Stimulated activated CD4-positive, alpha-beta T cell treated with anti-CD3 and anti-CD28 coated beads, Interleukin-1b, Interleukin-23, amount 100 ng/mL, for 24 hours (primary cell): ENCODE measurements at places on chromosomes 6 and 20.

DNA sequence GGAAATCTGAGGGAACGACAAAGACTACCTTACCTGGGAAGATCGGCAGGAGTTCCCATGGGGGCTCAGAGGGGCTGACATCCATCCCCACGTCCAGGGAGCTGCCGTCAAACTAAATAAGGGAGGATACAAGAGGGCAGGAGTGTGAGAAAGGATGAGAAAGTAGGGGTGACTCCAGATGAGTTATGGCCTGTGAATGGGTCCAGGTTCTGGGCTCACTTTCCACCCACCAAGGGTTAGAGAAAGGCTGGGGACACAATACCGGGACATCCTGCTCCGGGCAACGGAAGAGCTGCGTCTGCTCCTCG, 683 bp downstream of the ATF6B start:
- DNase-seq, result no peak

DNA sequence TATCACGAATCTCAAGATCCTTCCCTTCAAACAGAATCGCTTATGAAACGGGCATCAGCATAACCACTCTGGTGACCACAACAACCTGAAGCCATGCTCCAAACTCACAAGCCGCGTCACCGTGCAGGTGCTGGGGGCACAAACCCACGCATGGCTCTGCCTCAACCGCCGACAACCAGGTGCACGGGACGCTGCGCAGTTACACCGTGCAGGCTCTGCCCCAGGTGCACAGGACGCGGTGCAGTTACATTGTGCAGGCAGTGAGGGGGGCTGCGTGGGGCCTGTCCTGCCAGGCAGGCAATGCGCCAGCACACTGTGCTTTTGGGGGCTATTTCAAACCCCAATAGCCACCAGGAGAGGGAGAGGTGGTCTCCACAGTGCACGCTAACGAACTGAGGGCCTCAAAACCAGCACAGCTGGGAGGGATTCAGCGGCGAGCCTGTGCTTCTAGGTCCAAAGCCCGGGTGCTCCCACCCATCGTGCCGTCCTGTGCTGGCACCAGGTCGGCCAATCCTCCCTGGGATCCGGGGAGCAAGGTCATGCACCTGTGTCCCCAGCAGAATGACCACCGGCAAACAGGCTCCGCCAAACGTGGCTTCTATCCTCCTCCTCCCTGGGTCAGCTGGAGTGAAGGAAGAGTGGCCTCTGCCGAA, 35.8 kb downstream of the ZBTB46 start:
- no peak for DNase-seq

DNA sequence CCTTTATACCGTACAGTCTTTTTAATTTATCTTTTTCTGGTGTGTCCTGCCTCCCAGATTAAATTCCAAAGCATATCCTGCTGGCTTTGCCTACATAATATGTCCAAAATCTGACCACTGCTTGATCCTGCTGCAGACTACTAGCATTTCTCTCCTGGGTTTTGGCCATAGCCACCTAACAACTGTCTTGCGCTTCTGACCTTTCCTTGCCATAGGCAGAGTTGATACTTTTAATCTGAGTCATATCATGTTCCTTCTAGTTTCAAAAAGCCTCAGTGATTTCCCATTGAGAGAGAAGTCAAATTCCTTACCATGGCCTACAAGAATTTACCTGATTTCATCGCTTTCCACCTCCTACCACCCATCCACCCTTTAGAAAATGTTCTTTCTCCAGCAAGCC, 104.8 kb downstream of the BCKDHB start:
- DNase-seq, result no peak

GRCh38 chr6:396126-396520, 4.6 kb downstream of the IRF4 start:
- no peak for DNase-seq

DNA sequence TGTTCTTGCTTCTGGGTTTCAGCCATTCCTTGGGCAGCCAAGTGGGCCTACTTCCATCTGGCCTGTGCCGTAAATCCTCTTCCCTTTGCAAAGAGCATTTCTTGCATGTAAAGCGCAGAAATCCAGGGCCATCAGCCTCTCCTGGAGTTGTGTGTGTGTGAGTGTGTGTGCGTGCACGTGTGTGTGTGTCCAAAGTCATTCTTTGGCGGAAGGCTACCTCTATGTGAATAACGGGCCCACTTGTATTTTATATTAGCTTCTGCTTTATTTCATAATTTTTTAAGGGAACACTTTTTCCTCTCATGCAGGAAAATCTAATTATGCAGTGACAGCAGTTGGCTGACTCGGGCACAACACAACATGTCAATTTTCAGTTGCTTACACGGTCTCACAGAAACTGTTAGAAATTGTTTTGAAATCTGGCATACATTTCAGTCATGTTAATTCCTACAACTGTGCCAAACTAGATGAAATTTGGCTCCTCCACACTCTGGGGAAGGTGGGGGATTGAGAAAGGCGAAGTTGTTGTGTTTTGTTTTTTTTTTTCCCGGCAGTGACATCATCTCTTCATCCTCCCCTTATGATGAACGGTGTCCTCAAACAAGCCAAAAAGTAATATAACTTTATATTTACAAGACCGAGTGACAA, 223.7 kb upstream of the TSHZ2 start:
- DNase-seq, result no peak

DNA sequence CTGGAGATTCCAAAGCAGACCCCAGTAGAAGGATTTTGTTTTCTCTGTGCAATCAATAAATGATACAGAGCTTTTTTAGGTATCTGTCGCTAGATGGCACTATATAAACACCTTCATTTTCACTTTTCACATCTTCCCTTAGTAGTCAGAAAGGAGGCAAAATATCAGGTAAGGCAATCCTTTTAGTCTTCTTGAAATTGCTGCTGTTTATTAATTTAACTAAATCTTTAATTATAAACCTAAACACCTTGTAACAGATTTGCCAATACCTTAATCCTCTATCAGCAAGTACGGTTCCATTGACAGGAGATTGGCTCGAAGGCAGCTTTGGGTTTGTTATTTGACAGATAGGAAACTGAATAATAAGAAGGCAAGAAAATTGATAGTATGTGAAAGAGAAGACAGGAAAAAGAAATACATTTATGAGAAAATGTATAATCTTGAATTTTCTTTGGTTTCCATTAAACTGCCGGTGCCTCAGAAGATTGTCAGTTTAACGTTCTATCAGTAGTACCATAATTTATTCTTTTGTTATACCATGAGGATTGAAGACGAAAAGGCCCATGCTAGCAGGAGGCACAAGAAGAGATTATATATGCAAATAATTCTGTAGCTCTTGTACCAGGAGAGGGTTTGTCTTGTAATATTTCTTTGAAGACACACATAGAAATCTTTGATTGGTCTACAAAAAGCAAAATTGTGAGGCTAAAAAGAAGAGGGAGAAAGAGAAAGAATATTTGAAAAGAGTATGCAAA, 23.5 kb upstream of the IBTK start:
- DNase-seq, result no peak

GRCh38 chr6:72580281-72580940, 41.5 kb upstream of the KCNQ5 start:
- no peak for DNase-seq

DNA sequence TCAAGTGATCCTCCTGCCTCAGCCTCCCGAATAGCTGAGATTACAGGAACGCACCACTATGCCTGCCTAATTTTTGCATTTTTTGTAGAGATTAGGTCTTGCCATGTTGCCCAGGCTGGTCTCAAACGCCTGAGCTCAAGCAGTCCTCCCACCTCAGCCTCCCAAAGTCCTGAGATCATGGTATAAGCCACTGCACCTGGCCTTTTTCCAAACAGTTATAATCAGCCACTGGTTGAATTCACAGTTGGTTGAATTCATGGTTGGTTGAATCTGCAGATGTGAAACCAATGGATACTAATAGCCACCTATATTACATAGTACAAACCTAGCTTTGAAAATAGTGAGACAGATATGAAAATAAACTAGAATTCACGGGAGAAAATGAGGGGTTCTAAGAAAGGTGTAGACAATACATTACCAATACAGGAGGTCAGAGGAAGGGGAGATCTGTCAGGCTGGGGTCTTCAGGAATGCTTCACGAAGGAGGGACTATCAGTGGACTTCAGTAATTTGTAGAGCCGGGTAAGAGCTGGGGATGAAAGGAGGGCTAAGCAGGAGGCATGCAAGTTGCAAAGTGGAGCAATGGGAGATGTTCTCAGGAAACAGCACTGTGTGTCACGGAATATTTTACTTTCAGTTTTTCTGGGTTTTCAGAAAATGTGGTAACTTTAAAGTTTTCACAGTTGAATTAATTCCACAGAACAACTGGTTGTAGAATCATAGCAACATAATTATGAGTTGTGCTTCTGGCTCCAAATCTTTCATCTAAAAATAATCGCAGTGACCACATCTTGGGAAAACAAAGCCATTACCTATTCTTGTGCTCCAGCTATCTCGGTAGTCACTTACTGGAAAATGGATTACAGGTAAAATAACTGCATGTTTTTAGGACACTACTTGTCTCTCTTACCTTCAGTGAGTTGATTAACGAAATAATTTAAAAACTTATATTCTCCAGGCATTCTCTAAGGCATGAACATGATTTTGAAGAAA, 12.9 kb upstream of the CEP85L start:
- DNase-seq, result no peak

DNA sequence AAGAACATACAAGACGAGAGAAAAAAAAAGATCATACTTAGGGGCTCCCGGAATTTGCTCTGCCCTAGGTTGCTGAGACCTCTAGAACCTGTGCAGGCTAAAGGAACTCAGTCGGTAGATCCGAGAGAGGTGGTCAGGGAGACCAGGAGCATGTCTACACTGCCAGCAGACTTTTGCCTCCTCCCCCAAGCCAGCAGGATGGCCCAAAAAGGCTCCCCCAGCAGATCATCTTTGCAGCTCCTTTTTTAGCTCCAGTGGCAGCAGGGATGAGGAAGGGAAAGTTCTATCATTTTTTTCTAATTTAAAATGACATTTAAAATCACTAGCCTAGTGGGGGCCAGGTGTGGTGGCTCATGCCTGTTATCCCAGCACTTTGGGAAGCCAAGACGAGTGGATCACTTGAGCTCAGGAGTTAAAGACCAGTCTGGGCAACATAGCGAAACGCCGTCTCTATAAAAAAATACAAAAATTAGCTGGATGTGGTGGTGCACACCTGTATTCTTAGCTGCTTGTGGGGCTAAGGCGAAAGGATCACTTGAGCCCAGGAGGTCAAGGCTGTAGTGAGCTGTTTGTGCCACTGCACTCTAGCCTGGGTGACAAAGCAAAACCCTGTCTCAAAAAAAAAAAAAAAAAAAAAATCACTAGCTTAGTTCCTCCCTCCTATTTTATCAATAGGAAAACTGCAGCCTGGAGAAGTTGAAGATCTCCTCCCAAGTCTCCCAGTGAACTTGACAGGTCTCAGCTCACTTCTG, 69.3 kb upstream of the MYL9 start:
- no peak for DNase-seq

- no peak for DNase-seq
Measured at GRCh38 chr6:128570680-128571063, 50.3 kb upstream of the PTPRK start.

DNA sequence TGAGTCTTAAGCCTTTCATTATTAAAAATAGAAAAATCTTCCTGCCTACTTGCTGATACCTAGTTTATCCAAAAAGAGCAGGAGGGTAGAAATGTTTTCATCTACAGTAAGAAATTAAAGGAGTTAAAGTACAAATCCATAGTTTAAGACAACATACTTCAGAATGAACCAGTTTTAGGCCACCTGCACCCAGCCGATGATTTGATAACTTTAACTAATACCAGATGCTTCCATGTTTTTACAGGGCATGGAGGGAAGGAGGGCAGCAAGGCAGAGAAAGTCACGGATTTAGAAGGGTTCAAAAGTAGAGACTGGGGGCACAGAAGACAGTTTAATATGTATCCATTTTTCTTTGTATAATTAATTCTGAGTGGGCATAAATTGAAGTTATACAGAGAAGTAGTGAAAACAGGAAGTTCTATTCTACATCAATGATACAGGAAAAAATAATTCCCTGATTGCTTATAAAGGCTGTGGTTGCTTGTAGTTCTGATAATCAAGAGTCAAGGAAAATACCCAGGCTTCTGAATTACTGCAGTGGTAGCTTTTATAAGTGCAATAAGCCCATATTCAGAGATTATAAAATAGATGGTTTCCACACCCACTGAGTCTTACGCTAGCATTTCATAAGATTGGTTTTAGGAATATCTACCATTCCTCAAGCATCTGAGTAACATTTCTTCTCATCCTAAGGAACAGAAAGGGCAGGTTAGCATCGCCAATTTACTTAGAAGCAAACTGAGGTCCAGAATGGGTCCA, 72.0 kb downstream of the GMDS start:
- no peak for DNase-seq

GRCh38 chr20:44126445-44126844, 60.5 kb downstream of the JPH2 start:
- no peak for DNase-seq

DNA sequence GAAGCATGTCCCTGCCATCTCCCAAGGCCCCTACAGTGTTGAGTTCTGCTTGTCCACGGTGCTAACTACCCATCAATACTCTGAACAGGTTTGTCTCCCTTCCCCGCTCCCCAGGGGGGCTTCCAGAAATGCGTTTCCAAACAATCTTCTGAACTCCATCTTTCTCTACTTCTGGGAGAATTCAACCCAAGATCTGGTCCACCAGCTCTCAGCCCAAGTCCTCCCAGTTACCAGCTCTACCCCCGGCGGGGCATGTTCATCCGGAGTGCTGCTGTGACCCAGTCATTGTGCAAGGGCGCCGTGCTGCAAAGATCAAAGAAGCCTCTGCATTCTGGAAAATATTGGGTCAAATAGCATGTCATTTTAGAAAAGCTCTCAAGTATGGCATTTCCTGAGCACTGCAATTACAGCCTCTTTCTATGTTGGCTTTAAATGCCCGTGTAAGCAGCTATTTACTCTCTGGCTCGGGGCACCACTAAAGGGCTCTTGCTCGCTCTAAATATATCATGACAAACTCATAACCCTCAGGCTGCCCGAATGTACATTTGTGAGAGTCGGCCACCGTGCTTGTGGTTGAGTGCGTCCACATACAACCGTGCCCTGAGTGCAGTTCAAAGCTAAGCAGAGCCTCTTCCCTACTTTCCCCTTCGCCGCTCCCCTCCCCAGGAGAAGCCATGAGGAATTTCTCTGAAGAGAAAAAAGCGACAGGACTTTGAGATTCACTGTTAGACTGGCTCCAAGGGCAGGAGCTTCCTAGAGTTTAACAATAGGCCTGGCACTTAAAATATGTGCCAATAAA, 71.6 kb downstream of the BANF2 start:
- no peak for DNase-seq

- no peak for DNase-seq
Measured at GRCh38 chr6:22102671-22103070, 194.2 kb downstream of the PRL start.

DNA sequence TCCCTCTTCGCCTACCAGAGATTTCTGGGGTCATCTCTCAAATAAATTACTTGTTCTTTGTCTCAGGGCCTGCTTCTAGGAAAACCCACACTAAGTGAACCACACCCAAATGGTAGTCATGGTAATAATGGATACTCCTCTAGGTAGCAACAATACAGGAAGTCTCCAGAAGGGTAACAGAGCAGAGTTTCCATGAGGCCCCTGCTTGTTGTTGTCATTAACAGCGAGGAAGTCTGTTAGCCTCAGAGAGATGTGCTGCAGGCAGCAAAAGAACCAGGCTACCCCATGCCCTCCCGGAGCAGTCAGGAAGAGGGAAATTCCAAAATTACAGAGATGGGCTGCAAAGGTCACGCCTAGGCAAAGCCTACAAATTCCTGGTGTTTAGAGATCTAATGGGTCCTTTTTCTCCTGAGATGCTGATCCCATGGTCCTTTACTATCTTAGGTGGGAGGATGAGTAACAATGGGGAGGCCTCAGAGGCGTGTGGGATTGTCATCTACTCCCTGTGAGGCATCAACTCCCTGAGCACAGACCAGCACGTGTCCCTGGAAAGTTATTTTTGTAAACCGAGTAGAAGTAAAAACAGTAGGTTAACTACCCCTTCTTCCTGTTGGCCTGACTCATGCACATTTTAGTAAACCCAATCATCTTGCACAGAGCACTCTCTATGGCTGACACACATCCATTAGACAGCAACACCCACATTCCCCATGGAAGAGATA, 10.1 kb downstream of the ISM1 start:
- peak; percentile 21 for DNase-seq
